Esophagus mucosa (tissue), 1 donor: ENCODE measurements at places on chromosomes 1 and 21. TPM values are rescaled to one million over a fixed set of nuclear protein-coding genes. Genes with fewer than 3 reads are reported as not detected.

ADAMTS5 gene
- total RNA-seq = 0.80 TPM

CLEC20A gene
- not detected for total RNA-seq

ACOT11 gene
- 16.1 TPM for total RNA-seq

KCNA2 gene
- total RNA-seq = 1.2 TPM

LMNA gene
- total RNA-seq = 315 TPM

GUCA2A gene
- total RNA-seq = not detected

ZYG11A gene
- 0.44 TPM for total RNA-seq

CATSPERE gene
- 0.64 TPM for total RNA-seq

ZNF648 gene
- total RNA-seq = 0.08 TPM

GRCh38 chr1:94039514-94039870, 81.5 kb downstream of the ABCA4 start:
- ATAC-seq = peak; percentile 49

- peak; percentile 40 for ATAC-seq
Observed at GRCh38 chr1:117654493-117655219, 48.8 kb downstream of the TENT5C start.

- ATAC-seq = no peak
Observed at GRCh38 chr1:88877382-88877825, 14.0 kb downstream of the GTF2B start.

- peak; percentile 59 for ATAC-seq
Observed at GRCh38 chr1:180178511-180179161, 24.0 kb downstream of the QSOX1 start.

DNA sequence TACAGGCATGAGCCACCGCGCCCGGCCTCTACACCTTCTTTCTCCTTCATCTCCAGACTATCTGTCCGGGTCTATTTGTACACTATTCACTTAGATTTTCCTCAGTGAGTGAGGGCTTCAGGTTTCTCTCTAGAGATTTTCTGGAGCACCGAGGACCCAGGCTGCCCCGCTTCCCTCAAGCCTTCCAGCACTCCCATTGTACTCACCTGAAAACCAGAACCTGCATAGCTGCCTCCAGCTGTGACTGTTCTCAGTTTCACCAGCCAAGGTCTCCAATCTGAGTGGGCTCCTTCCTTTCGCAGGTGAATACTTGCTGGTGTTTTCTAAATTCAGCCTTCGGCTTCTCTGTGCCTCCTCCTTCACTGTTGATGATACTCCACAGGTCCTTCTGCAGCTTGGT, 12.9 kb upstream of the DMAP1 start:
- no peak for ATAC-seq

DNA sequence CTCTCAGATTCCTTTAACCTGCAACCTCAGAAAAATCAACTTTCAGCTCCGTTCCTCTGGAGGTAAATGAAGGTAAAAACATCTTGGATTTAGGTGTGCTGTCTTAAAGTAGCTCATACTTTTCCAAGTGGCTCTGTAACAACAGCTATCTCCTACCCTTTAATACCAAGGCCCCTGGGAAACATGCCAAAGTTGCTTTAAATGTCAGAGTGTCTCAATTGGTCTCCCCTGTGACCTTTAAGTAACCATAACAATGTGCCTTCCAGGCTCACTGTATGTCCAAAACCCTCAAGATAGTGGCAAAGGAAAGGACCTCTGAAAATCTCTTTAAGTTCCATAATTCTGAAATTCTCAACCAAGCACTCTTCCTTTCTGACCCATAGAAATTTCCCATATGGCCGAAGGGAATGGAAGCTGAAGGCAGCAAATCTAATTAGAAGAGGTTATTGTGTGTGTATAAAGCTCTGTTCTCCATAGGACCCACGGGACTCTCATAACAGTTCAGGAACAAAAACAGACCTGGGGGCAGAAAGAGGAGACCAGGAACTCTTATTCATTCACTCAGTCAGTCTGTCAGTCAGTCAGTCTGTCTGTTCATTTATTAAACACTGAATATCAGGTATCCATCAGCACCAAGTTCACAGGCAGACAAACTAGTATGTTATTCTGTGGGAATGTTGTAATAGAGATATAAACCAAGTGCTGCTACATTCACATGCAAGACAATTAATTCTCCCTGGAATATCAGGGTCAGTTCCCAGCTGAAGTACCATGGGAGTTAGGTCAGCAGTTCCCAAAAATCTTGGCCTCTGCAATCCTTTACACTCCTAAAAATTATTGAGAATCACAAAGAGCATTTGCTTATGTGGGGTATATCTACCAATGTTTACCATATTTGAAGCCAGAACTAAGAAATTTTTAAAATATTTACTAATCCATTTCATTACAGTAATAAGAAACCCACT, 19.1 kb downstream of the ASTN1 start:
- ATAC-seq = no peak

GRCh38 chr1:172818841-172819527, 160.1 kb downstream of the FASLG start:
- peak; percentile 76 for ATAC-seq

DNA sequence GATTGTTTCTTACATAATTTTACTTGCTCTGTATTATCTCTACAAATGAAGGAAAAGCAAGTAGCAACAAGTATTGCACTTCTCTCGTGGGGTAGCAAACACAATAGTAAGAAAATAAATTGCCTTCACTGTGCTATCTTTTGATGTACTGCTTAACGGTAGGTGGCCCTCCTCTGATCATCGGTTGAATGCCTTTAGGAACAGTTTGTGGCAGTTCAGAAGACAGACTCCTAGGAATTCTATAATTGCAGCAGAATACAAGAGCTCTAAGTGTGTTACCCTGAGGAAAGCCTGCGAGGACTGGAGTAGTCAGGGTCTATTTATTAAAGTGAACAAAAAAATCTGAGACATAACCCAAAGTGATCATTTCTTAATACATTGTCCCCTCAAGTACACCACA, 1135.9 kb downstream of the KCNT2 start:
- ATAC-seq = no peak

- peak; percentile 32 for ATAC-seq
Observed at GRCh38 chr1:192530254-192530653, 45.3 kb upstream of the RGS1 start.

- no peak for ATAC-seq
Observed at GRCh38 chr1:76110666-76111065, 36.1 kb downstream of the ST6GALNAC3 start.

GRCh38 chr1:175536921-175537320, 206.5 kb downstream of the TNR start:
- ATAC-seq = no peak

- ATAC-seq = no peak
Observed at GRCh38 chr1:5711079-5711478, 281.1 kb downstream of the NPHP4 start.

DNA sequence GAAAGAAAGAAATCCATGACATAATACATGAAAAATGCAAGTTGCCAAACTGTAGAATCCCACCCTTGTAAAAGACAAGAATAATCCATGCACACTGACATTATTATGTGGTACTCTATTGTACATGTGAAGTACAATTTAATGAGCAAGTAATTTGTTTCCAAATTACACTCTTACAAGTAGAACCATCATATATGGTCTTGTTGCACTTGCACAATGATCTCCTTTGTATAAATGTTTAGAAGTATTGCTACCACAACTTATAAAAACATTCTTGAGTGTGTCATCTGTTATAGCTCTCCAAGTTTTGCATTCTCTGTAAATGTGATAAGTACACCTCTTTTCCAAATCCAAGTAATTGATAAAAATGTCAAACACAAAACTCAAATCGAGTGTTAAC, 29.1 kb upstream of the ZNF281 start:
- ATAC-seq = no peak

DNA sequence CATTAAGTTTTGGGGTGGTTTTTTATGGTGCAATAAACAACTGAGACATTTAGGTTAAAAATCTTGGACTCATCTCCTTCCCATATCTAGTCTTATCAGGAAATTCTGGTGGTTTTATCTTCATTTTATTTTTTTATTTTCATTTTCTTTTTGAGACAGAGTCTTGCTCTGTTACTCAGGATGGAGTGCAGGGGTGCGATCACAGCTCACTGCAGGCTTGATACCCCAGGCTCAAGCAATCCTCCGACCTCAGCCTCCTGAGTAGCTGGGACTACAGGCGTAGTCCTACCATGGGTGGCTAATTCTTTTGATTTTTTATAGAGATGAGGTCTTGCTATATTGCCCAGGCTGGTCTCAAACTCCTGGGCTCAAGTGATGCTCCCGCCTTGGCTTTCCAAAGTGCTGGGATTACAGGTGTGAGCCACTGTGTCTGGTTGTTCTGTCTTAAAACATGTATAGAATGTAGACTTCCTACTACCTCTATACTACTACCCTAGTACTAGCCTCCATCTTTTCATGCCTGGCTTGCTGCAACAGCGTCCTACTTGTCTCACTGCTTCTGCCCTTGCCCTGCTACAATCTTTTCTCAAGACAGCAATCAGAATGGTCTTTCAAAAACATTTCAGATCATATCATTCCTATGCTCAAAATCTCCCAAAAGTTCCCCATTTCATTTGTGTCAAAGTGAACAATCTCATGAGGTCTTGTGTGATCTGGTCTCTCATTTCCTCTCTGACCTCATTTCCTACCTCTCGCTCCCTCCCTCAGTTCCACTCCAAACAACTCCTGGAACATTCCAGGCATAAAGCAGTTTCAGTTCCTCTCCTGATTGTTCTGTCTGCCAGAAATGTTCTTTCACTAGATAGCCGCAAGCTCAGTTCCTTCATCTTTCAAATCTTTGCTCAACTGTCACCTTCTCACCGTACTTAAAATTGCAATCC, 5.9 kb upstream of the FCGR2A start:
- ATAC-seq = no peak

GRCh38 chr1:175045519-175045918, 22.1 kb upstream of the TNN start:
- ATAC-seq = no peak

- no peak for ATAC-seq
Observed at GRCh38 chr1:110308247-110308646, 30.9 kb upstream of the RBM15 start.

DNA sequence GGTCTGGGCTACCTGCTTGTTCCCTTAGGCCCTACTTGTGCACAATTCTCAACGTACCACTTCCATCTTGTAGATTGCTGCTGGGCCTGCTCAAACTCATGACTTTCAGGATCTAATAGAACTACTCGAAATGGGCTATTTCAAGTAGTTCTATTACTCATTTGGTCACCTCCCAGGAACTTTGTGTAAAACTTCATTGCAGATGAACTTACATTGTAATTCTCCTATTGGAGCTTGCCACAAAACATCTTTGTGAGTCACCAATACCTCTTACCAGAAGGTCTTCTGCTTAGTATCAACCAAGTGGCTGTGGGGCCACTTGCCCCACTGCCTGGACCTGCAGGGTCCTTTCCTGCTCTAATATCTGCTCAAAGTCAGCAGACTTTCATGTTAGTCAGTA, 10.7 kb upstream of the MYOCOS start:
- ATAC-seq = no peak

GRCh38 chr1:21586222-21586621, 77.0 kb downstream of the ALPL start:
- no peak for ATAC-seq

- no peak for ATAC-seq
Observed at GRCh38 chr21:16154951-16155635, 425.3 kb downstream of the USP25 start.

DNA sequence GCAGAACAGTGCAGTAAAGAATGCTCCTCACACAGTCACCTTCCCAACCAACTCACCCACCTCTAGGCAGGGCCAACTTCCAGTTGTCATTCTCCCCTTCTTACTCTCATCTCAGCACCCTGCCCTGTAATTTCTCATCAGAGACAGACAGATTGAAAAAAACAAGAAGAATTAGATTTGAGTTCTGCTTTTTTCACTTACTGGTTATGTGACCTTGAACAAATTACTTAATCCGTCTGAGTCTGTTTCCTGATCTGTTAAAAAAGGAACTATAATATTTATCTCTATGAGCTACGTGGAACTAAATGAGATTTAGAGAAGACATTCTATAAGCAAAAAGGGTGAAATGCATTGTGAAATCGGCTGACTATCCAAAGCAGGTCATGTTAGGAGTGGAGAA, 330.3 kb downstream of the ZNF326 start:
- ATAC-seq = no peak

DNA sequence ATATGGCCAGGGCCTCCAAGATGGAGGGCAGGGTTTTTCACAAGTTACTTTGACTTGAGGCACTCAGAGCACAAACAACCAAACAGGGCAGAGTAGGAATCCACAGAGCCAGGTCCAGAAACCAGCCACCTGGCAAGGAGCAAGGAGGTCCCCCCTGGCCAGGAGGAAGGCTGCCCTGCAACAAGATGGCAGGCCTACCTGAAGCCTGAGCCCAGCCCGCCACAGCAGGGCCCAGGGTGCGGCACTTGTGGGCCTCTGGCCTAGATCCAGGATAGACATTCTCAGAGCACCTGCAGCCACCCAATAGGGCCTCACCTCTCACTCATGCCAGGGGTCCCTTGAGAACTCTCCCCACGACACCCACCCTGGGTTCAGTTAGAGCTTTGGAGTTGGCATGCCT, 11.5 kb downstream of the SH3BGRL3 start:
- ATAC-seq = no peak

DNA sequence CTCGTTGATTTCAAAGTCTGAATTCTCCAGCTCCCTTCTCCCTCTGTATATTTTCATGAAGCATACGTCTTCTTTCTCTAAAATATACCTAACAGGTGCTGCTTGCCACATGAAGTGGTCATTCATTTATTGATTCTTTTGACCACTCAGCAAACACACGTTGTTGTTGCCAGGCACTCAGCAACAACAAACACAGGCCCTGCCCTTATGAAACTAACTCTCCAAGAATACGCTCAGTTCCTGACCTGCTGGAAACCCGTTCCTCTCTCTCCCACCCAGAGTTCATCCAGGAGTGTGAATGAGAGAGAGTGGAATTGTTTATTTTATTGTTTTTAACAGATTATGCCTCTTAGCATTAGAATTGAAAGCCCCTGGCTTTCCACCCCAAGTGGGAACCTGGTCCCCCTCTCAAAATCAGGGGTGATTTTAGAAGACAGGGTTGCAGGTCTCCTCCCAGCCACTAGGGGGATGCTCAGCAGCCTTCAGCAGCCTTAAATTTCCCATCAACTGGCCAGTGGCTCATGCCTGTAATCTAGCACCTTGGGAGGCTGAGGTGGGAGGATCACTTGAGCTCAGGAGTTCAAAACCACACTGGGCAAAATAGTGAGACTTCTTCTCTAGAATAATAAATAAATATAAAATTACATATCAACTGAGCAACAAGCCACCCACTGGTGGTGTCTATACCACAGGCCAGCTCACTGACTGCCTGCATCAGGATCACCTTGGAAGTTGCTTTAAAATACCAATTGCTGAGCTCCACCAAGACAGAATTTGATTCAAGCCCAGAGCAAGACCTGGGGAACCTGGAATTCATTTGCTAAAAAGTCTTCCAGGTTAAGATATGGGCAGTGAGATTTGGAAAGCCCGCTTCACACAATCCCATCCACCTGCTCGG, 181.0 kb upstream of the KLHDC7A start:
- ATAC-seq = no peak

GRCh38 chr1:178702146-178702545, 22.9 kb upstream of the RALGPS2 start:
- ATAC-seq = no peak

GRCh38 chr1:179142889-179143299, 61.0 kb downstream of the TOR3A start:
- peak; percentile 76 for ATAC-seq

- no peak for ATAC-seq
Observed at GRCh38 chr1:97186381-97186780, 464.8 kb downstream of the PTBP2 start.
